ENCODE measurements at places on chromosomes 6 and 20.

DNA sequence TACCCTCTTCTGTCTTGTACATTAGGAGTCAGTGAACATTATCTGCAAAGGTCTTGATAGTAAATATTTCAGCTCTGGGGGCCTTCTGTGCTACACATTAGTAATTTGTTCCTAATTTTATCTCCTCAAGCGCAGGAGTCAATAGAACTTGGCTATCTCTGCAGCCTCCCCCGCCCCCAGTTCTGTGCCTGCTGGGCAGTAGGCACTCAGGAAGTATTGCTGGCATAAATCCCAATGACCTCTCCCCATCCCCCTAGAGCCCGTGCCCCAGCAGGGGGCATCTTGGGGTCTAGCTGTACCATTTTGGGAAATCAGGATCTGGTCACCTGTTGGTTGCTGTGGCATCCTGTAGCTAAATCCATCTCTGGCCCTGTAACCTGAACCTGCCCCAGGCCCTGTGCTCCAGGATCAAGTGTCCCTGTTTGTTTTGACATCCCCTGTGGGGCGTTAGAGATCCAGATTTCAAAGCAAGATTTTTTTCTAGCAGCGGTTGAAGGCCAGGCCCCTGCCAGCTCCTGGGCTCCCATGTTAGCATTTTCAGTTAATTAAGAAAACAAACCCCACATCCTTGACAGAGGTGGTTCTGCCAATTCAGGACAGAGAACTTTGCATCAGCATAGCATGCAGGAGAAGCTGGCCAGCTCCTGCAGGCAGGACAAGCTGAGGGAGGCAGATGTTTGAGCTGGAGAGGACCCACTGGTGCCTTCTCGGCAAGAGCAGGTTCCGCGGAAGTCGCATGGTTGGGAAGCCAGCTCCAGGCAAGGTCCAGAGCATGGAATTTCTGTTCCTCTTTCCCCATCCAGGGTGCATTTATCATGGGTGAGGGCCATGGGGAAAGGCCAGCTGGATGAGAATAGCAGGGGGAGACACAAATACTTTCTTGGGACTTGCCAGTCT is 32.1 kb downstream of the DAAM2 start:
- no peak for DNase-seq

DNA sequence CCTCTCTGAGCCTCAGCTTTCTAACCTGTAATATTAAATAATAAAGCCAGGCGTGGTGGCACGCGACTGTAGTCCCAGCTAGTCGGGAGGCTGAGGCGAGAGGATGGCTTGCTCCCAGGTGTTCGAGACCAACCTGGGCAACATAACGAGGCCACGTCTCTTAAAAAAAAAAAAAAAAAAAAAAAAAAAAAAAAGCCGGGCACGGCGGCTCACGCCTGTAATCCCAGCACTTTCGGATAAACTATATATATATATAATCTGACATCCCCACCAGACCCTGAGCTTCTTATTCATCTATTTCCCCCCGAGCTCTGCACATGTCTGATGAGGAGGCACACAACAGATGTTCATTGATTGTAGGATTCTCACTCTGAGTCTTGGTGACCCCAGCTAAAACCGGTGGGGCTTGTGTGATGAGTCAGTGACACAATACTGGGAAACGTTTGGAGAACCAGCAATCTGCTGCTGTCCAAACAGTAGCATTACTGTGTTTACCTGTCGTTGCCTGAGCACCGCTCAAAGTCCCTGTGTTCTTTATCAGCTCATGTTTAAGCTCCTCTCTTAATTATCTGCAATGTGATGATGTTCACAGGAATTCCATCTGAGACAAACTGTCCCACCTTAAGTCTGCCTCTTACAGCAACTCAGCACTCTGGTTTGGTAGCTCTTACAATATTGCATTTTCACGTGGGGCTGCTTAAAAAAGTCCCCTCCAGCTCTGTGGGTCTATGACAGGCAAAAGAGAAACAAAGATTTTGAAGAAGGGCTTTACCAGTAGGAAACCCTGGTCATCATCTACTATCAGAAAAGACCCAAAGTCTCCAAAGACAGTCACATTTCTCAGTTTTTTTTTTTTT is 1.0 kb upstream of the SPATA2 start:
- DNase-seq = no peak

DNA sequence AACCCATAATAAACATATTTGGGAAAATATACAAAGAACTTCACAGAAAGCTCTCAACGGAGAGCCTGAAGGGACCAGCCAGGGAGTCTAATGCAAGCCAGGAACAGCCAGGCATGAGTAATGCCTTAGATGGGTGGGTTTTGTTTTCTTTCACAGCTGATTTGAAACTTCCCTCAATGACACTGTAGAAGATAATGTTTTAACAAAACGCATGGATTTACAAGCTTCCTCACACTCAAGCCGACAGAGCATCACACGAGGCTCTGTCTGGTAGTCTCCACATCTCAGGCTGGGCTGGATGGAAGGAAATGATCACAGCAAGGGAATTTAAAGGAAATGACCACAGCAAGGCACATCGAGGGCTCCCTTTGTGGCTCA is 113.9 kb downstream of the GMPR start:
- DNase-seq = no peak

- DNase-seq = peak; percentile 61
Measured at GRCh38 chr20:51529081-51529681, 13.3 kb downstream of the NFATC2 start.

- DNase-seq = no peak
Measured at GRCh38 chr20:49775229-49775693, 37.4 kb upstream of the SLC9A8 start.

- no peak for DNase-seq
Measured at GRCh38 chr20:23920408-23921325, 41.1 kb upstream of the CST5 start.

DNA sequence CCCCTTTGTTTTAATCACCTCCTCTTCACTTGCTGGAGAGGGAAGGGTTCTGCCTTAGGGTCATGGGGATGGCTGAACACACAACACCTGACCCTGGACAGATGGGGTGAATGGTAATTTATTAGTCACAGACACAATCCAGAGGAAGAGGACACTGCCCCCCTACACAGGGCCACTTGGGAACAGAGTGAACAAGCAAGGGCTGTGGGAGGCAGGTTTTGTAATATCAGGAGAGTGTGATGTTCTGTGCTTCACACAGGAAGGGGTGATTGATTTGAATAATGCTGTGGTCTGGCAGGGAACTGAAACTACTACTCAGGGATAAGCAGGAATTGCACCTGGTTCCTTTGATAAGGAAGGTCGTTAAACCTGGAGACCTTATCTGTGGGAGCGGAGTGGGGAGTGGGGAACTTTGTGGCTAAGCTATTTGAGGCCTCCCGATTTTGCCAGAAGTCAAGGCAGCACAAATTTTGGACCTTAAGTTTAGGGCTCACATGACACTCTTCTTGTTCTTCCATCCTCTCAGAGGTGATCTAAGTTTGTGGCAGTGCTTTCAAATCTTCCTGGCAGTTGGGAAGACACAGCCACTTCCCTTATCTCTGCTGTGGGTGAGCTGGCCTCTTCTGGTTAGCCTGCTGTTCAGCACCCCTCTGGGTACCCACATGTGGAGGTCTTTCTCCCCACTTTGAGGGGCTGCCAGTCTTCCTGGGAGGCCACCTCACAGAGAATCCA is 77.8 kb downstream of the CD164 start:
- no peak for DNase-seq

- DNase-seq = no peak
Measured at GRCh38 chr6:53148684-53149083, at the start of gene GCM1. Gene GCM1 (minus strand): TSS chr6:53148841. CDS start chr6:53145632, 3,209 bp downstream.

- DNase-seq = no peak
Measured at GRCh38 chr6:109045493-109045892, 49.2 kb downstream of the SESN1 start.

- DNase-seq = no peak
Measured at GRCh38 chr6:4587171-4587570, 189.0 kb upstream of the CDYL start.

DNA sequence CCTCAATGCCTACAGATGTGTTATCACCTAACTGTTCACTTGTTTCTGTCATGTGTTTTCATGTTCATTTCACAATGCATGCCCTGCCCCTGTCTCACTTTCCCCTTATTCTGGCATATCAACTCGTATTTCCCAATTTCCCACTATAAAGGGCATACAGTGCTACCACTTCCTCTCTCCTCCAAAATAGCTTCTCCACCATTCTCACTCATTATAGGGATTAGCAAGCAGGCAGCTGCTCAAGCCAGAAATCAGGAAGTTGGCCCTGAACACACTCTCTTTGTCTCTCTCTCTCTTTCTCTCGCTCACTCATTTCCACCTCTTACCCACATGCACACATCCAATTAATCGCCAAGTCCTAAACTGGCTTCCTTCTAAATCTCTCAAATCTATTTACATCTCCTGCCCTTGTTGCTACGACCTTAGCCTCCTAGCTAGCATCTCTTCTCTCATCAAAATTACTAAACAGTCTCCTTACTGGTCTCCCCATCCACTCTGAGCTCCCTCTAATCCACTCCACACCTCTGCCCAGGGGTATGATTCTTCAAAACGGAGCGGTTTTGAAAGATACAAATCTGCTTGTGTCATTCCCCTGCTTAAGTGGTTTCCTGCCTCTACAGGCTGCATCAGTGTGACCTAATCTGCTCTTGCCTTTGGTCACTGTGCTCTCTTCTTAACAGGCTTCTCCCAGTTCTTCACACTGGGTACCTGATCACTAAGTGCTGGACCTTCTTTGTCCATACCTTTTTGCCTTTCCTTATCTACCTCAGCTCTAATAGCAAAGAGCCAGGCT is 196.2 kb downstream of the BTBD9 start:
- no peak for DNase-seq

GRCh38 chr6:37705239-37706051 is 7.8 kb upstream of the MDGA1 start:
- DNase-seq = peak; percentile 63

GRCh38 chr20:18287915-18288748 is at the start of gene ZNF133:
Gene ZNF133 (plus strand): TSS chr20:18288527. CDS start chr20:18305687, 17,160 bp downstream.
- peak; percentile 92 for DNase-seq

DNA sequence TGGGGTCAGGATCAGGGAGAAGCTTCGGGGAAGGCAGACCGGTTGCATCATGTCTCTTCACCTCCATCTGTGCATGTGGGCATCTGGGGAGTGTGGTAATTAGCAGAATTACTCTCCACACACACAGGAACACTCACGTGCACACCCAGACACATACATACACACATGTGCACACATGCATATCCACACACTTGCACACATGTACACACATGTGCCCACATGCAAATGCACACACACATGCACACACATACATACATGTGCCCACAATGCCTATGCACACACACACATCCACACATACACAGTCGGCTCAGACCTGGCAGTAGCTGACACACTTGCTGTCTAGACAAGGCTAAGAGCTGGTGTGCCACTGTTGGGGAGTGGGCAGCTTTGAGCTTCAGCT is 212.3 kb upstream of the PMEPA1 start:
- DNase-seq = no peak

GRCh38 chr6:148523551-148523950 is 180.9 kb downstream of the SASH1 start:
- DNase-seq = no peak

DNA sequence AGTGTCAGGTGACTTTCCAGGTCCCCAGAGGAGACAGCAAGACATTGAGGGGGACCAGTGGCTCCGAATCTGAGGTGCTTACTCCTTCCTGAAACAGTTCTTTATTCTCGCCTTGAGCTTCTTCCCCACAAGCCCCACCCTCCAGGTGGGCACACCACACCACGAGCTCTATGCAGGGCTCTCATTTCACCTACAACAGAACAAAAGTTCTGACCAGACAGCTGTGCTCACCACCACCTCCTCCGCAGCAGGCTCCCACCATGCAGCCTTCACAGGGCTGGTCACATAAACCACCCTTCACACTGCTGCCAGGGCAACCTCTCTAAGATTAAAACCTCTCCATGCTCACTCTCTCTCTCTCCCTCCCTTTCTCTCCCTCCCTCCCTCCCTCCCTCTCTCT is 384.5 kb upstream of the ARID1B start:
- no peak for DNase-seq

GRCh38 chr20:39837561-39837960 is 851.5 kb downstream of the MAFB start:
- DNase-seq = no peak

DNA sequence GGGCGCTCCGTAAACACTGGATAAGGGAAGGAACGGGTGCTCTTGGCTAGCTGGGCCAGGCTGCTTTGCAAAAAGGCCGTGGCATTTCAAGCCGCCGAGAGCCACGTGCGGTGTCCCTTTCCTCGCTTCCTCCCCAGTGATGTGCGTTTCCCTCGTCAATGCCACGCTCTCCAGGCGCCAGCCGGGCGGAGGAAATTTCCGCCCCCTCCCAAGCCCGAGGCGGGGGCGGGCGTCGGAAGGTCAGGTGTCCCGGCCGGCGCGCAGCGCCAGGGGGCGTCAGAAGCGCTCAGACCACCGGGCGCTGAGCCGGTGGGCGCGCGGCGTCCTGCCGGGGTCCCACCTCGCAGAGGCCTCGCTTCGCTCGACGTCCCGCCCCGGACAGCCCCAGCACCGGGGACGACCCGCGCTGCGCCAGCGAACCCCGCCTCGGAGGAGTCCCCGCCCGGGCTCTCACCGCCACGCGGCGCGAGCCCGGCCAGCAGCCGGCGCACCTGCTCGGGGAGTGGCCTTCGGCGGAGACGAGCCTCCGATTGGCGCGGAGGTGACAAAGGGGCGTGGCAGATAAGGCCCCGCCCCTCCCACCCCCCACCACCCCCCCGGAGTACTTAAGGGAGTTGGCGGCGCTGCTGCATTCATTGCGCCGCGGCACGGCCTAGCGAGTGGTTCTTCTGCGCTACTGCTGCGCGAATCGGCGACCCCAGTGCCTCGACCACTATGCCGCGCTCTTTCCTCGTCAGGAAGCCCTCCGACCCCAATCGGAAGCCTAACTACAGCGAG is at the start of gene SNAI1:
SNAI1 (plus strand) TSS at position 635 of the 777 bp plus-strand sequence; CDS start at position 715, 80 bp downstream.
- DNase-seq = peak; percentile 67

GRCh38 chr6:10854922-10855632 is 16.7 kb upstream of the MAK start:
- DNase-seq = no peak

DNA sequence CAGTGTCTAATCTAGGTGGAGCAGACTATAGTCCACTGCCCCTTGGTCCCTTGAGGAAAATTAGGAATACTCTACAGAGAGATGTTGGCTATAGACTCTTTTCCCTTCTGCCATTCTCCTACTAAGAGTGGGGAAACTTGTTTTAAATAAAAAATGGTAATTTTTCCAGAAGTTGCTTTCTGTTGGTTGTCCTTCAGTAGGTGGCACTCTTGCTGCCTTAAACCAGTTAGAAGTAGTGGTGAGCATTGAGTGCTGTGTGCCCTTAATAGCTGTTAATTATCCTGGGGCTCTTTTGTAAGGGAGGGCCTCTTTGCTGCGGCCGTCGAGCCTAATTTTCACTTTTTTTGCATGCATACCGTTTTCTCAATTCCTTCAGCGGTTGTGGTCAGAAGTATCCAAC is 2.8 kb downstream of the CMTR1 start:
- DNase-seq = no peak

- DNase-seq = no peak
Measured at GRCh38 chr6:16168121-16168520, 39.2 kb downstream of the MYLIP start.

- DNase-seq = no peak
Measured at GRCh38 chr6:105593805-105594671, 191.2 kb upstream of the PREP start.

Measured in stimulated activated CD4-positive, alpha-beta T cell treated with anti-CD3 and anti-CD28 coated beads, Interleukin-12 subunit alpha, Interleukin-12 subunit beta, amount 100 ng/mL, for 24 hours (primary cell).